ENCODE measurements at places on chromosomes 3 and 15. TPM values are rescaled to one million over a fixed set of nuclear protein-coding genes. Genes with fewer than 3 reads are reported as not detected.

DNA sequence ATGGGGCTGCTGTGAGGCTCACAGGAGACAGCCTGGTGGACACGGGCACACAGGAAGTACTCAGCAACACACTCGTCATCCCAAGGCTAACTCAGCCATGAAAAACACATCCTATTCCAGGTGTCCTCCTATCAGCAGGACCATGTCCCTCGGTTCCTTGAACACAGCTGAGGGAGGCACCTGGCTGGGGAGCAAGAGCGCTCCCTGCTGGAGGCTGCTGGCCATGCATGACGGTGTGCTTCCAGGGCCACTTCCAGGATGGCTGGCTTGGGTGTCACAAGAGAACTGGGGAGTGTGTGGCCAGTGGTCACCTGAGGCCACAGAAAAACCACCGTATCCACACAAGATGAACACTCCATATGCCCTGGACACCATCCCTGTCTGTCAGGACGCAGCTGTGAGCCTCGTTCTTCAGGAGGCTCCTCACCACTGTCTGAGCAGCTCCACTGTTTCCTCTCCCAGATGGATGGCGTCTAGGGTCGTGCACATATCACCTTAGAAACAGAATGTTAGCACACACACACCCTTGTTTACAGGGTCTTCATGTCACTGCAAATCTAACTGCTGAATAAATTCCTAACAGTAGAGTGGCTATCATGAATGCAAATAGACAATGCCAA, 31.0 kb downstream of the POC1A start:
- no peak overlapping the region for H3K4me3 ChIP-seq
- no peak overlapping the region for H3K27ac ChIP-seq
- H3K4me1 ChIP-seq, result peaks cover 24% of the 10 kb centered on the region
- H3K36me3 ChIP-seq, result peaks cover 21% of the 10 kb centered on the region
- peak; percentile 87 for DNase-seq
- H3K27me3 ChIP-seq, result no peaks in the 10 kb centered on the region

DNA sequence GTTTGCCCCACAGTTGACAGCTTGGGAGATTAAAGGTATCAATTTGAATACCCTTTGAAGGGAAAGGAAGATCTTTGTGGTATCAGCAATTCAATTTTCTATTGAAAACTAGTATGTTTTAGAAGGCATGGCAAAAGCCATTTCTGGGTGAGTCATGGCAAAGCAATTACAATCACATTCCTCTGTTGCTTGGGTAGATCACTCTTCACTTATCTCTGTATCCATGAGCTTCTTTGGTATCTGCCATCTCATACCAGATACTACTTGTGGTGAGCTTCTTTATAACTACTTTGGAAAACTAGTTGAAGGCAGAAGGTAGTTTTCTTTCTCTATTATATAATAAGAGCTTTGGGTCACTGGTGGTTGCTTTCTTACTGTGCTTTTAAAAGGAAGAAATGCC, 28.3 kb upstream of the LSAMP start:
- H3K27me3 ChIP-seq, result no peaks in the 10 kb centered on the region
- no peak overlapping the region for H3K4me3 ChIP-seq
- H3K4me1 ChIP-seq, result no peaks in the 10 kb centered on the region
- H3K27ac ChIP-seq, result no peak overlapping the region
- no peaks in the 10 kb centered on the region for H3K36me3 ChIP-seq
- no peak for DNase-seq

DNA sequence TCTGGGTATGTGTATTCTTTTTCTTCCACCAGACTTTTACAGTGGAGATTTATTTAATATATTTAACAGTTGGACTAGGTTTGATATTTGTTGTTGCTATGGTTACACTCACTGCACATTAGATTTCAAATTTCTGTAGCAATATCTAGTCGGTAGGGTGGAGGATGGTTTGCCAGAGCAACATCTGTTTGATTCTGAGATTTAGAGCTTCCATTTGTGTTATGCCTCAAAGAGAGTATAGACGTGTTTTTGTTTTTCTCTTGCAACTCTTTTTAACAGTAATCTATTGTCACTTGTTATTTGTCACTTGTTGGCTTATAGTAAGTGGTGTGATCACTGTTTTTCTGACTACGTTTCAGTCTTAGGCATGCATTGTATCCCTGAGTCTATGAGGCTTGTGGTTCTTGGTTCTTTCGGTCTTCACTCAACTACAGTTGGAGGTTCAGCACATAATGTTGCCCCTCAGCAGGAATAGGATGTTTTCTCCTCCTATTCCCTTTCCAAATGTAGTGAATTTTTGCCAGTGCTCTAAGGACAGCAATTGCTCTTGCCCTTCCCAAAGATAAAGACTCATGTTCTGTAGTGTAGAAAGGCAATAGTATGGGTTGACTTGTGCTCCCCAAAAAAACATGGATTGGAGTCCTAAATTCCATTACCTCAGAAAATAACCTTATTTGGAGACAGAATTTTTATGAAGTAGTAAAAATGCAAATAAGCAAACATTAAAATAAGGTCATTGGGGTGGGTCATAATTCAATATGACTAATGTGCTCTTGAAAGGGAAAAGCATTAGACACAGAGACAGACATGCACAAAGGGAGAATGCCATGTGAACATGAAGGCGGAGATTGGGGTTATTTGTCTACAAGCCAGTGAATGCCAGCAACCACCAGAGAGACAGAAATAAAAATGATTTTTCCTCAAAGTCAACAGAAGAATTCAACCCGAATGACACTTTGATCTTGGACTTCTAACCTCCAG, 692.1 kb downstream of the DIPK2A start:
- no peaks in the 10 kb centered on the region for H3K27me3 ChIP-seq
- no peak overlapping the region for H3K27ac ChIP-seq
- no peak for DNase-seq
- no peaks in the 10 kb centered on the region for H3K36me3 ChIP-seq
- no peaks in the 10 kb centered on the region for H3K4me1 ChIP-seq

DNA sequence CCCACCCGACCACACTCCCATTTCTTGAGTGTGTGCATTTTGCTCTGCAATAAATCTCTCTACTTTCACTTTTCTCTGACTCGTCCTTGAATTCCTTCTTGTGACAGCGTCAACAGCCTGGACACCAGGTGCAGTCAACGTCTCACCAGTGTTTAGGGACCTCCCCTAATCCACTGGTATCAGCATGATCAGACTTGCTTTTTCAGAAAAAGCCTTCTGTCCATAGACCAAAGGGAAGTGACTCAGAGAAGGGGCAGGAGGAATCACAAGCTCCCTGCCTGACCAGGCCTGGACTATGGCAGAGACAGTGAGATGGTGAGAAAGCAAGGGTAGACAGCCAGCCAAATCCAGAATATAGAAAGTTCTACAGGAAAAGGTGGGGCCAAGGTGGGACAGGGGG, 15.5 kb downstream of the CCR5 start:
- peaks cover 31% of the 10 kb centered on the region for H3K4me1 ChIP-seq
- H3K27ac ChIP-seq, result peak overlapping the region; percentile 66
- peaks cover 4% of the 10 kb centered on the region for H3K36me3 ChIP-seq
- peak overlapping the region; percentile 58 for H3K4me3 ChIP-seq
- DNase-seq, result no peak
- H3K27me3 ChIP-seq, result no peaks in the 10 kb centered on the region

GUCA1C gene
- not detected for total RNA-seq

- no peaks in the 10 kb centered on the region for H3K4me1 ChIP-seq
- no peak for DNase-seq
- no peaks in the 10 kb centered on the region for H3K27me3 ChIP-seq
Measured at GRCh38 chr3:1214933-1215332, 122.1 kb downstream of the CNTN6 start.

MGA gene
- total RNA-seq, result 46.2 TPM

UACA gene
- 2.8 TPM for total RNA-seq

GRCh38 chr3:11570789-11571495, 72.8 kb downstream of the VGLL4 start:
- DNase-seq, result no peak
- no peak overlapping the region for H3K4me3 ChIP-seq
- peaks cover 7% of the 10 kb centered on the region for H3K36me3 ChIP-seq
- H3K4me1 ChIP-seq, result peaks cover 4% of the 10 kb centered on the region

DNA sequence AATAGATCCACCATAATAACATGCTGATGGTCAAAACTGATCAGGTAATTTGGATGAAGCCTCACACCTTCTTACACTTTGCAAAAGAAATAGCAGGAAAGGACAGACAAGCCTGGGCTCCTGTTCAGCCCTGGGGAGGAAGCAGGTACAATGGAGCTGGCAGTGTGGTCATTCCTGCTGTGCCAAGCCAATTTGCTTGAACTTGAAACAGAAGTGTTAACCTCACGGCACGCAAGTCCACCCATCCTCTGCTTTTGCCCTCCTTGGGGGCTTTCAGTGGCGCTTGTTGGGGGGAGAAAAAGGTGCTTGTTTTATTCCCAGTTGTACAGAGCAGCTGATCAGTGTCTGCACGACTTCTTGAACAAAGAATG, 36.8 kb upstream of the RFTN1 start:
- no peak for DNase-seq
- H3K4me3 ChIP-seq, result no peak overlapping the region
- no peaks in the 10 kb centered on the region for H3K36me3 ChIP-seq
- H3K4me1 ChIP-seq, result peaks cover 12% of the 10 kb centered on the region
- H3K27ac ChIP-seq, result no peak overlapping the region
- H3K27me3 ChIP-seq, result peaks cover 6% of the 10 kb centered on the region

GRCh38 chr15:48421362-48421761, 90.1 kb downstream of the DUT start:
- no peaks in the 10 kb centered on the region for H3K36me3 ChIP-seq
- no peak overlapping the region for H3K27ac ChIP-seq
- no peak overlapping the region for H3K4me3 ChIP-seq
- H3K27me3 ChIP-seq, result peaks cover 11% of the 10 kb centered on the region

EPHB3 gene
- not detected for total RNA-seq

DNA sequence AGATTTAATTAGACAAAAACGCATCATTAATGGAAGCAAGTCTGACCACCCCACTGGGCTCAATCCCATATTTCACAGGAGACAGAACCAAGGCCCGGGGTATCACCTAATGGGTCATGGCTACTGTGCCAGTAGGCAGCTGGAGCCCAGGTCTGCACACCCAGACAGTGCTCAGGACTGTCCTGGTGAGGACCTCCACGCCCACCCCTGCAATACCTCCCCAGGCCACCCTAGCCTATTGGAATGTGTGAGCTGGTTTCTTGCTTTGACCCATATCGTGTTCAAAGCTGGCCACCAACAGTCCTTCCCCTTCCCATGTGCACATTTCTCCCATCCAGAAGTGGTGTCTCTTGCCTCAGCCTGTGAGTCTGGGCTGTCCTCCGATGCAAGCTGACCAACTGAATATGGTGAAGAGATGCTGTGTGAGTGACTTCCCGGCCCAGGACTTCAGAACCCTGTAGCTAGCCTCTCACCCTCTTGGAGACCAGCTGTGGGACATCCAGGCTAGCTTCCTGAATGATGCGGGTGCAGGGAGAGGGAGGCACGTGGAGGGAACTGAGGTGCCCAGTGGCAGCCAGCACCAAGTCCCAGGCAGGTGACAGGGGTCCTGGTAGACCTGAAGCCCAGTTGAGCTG, 19.1 kb downstream of the SLC6A20 start:
- H3K4me1 ChIP-seq, result peaks cover 11% of the 10 kb centered on the region
- H3K27ac ChIP-seq, result no peak overlapping the region
- H3K36me3 ChIP-seq, result no peaks in the 10 kb centered on the region
- no peak for DNase-seq
- H3K4me3 ChIP-seq, result no peak overlapping the region
- peaks cover 15% of the 10 kb centered on the region for H3K27me3 ChIP-seq

MESP1 gene
- total RNA-seq, result 1.8 TPM

GOLGA8T gene
- total RNA-seq, result 1.5 TPM

ASB14 gene
- not detected for total RNA-seq

SCAMP5 gene
- total RNA-seq, result 0.22 TPM

FEZF2 gene
- not detected for total RNA-seq

- no peak overlapping the region for H3K27ac ChIP-seq
- no peaks in the 10 kb centered on the region for H3K4me1 ChIP-seq
- H3K27me3 ChIP-seq, result no peaks in the 10 kb centered on the region
- no peak overlapping the region for H3K4me3 ChIP-seq
- no peak for DNase-seq
Measured at GRCh38 chr15:86854176-86854575, 774.5 kb downstream of the AGBL1 start.

GRCh38 chr3:36192901-36193300, 187.4 kb upstream of the STAC start:
- no peak overlapping the region for H3K27ac ChIP-seq
- DNase-seq, result no peak
- H3K4me3 ChIP-seq, result no peak overlapping the region
- no peaks in the 10 kb centered on the region for H3K4me1 ChIP-seq
